ENCODE measurements at places on chromosomes 6 and 20.

GRCh38 chr20:42102000-42102399 lies 483.8 kb upstream of the CHD6 start:
- DNase-seq = no peak

DNA sequence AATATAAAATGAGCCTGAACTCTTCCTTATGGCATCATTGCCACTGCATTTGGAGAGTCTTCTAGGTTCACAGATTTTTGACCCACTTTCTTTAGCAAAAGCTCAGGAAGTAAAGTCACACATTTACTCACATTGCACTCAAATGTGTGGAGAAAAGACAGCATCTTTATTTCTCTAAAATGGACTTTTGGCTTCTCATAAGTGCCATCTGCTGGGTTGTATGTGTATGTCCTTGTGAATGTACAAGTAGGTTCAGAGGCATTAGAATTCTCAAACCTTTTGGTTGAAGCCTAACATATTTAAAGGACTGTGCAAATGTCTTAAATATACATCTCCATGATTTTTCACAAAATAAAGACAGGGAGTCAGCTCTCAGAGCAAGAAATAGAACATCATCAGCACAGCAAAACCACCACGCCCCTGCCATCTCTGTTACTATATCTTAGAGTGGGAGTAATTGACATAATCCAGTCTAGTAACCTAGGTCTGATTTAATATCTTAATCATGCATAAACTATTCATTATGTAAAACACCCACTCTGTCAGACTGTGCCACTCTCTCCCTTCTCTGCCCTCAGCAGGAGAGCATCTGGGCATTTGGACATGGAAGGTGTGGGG lies 42.2 kb upstream of the SPTLC3 start:
- DNase-seq = no peak

DNA sequence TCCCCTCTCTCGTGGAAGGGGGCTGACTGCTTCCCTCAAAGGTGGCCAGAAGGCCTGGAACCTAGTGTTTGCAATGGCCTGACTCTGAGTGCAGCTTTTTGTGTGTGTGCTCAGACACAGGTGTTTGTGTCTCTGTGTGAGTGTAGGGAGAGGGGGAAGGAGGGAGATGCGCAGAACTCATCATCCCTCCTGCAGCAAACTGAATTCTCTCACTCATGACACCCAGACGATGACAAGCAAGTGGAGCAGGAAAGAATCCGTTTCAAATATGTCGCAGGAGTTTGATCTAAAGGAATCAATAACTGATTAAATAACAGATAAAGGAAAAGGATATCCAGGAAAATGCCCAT lies 101.4 kb downstream of the TNFAIP3 start:
- no peak for DNase-seq

- no peak for DNase-seq
Observed at GRCh38 chr6:1868561-1869261, 259.0 kb downstream of the FOXC1 start.

GRCh38 chr20:2524709-2525506 lies 11.5 kb upstream of the TMC2 start:
- DNase-seq = no peak

DNA sequence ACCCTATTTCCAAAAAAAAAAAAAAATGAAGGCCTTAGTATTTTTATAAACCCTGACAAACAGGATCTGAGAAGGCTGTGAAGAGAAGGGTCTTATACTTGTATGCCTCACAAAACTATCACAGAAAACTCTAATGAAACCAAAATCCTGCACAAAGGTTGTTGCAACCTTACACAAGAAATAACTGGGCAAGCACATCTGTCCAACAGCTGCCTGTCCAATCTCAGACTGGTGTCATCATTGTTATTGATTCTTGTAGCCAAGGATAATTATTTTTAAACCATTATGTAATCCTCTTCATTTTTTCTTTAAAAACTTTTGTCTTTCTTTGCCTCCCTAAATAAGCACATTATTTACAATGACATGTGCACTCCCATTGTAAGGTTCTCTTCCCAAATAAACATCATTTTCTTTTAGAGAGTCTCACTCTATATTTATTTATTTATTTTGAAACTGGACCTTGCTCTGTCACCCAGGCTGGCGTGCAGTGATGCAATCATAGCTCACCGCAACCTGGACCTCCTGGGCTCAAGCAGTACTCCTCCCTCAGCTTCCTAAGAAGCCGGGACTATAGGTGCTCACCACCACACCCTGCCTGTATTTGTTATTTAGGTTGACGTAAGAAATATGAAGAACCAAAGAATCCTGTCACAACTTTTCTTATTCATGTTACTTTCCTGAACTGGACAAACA lies 697.1 kb downstream of the DOK5 start:
- no peak for DNase-seq

GRCh38 chr6:129195161-129195560 lies 312.2 kb downstream of the LAMA2 start:
- no peak for DNase-seq

DNA sequence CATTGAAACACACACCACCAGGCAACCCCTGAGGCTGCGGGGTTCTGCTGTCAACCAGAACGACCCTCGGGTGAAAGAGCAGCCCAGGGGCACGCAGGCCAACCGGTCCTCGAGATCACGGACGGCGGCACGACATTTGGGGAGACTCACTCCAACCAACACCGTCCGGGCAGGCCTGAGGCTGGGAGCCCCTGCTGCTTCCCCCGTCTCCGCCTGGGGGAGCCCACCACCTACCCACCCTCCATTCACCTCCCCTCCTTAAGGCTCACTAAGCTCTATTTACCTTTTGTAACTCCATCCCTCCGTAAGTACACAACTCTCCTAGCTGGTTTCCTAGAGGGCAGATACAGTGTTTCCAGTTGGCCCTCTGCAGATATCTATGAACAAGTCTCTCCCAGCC lies 971.3 kb upstream of the DEFB115 start:
- DNase-seq = no peak

DNA sequence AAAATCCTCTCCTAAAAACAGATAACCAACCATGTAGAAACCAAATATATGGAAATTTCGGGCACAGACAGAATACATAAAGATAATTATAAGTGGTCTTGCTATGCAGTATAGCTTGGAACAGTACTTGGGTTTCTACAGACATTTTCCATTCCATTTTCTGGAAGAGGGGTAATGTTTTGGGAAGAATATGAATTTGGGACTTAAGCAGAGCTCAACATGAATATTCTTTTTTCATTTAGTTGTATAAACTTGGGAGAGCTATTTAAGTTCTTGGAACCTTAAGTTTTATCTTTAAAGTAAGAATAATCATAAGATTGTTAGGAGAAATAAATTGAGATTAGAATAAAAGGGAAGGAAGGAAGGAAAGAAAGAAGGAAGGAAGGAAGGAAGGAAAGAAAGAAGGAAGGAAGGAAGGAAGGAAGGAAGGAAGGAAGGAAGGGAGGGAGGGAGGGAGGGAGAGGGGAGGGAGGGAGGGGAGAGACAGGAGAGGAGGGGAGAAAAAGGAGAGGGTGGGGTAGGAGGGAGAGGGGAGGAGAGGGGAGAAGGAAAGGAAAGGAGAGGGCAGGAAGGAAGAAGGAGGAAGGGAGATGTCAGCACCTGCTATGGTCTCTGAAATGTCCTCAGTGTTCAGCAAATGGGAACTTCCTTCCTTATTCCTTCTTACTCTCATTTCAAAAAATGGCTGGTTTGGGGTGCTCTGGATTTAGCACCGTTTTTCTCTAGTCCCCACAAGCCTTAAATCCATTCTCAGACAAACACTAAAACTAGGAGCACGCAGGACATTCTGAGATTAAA lies 248.3 kb downstream of the LY86 start:
- DNase-seq = no peak

DNA sequence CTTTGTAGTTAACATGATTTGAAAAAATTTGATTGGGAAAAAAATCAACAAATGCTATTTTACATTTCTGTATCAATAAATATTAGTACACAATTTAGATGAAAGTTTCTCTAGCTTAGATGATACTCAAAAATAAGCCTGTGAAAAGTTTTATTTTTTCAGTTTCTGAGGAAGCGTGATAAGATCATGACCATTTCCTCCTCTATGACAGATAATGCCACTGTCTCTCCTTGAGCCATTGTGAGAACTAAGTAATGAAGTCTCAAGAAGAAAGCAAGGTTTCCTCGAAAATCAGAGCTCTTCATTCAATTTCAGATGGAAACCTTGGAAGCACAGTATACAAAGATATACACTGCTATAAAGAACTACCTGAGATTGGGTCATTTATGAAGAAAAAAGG lies 395.0 kb downstream of the HDGFL1 start:
- DNase-seq = no peak

DNA sequence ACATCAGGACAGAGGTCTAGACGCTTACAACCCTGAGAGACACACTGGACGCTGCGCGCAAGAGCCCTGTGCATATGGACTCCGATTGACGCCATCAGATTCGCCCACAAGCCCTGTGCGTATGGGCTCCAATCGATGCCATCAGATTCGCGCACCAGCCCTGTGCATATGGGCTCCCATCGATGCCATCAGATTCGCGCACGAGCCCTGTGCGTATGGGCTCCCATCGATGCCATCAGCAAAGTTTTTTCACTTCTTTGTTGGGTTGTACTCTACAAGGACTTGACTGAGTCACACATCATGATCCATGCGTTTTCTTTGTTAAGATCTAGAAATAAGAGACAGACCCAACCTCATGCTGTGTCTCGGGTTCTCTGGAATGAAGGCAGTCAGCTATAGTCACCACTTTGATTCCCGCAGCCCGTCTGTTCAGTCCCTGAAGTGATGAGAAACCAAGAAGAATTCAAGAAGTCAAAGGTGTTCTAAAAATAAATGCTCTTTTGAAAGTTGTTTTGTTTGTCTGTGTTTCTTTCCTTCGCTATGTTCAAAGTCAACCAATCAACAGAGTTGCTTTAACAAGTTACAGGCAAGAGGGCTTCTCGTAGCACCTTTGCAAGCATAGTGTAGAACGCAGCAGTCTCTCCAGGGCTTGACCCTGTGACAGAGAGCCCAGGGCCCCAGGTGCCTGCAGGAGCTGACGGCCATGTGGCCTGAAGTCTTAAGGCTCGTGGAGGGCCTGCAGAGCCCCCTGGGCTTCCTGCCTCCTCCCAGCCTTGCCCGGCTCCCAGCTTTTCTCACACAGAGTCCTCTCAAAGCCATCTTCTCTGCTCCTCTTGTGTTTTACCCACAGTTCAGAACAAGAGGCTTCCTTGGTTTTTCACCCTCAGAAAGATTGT lies 7.9 kb downstream of the RPS6KA2 start:
- DNase-seq = no peak

GRCh38 chr6:17167327-17167979 lies 65.6 kb downstream of the STMND1 start:
- peak; percentile 5 for DNase-seq

DNA sequence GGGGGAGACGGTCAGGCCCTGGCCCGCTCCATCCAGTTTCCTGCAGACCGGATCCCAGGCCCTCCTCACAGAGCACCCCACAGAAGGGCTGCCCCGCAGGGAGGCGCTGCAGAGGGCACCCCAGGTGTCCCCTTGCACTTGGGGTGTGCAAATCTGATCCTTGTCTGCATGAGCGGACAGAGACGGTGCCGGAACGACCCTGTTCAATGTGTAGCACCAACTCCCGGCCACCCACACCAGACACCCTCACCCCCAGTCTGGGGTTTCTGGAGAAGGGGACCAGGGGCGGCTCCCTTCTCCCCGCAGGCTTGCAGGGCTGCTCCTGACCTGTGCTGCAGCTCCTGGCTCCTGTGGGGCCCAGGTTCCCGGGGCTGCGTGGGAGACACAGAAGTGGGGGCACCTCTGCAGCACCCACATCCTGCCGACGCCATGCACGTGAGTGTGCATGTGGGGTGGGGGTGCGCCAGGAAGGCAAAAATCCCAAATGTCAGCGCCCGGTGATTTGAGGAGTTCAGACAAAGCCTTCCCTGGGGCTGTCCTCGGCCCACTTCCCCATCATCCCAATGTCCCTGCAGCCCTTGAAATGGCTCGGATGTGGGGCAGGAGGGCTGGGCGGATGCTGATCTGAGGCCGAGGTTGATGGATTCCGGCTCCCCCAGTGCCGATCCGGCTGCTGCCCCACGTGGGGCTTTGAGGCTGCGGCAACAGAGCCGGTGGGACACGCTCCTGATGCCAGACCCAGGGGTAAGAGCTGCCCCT lies 85.3 kb upstream of the BHLHE23 start:
- DNase-seq = no peak

GRCh38 chr6:10237298-10238038 lies 177.4 kb downstream of the TFAP2A start:
- no peak for DNase-seq

DNA sequence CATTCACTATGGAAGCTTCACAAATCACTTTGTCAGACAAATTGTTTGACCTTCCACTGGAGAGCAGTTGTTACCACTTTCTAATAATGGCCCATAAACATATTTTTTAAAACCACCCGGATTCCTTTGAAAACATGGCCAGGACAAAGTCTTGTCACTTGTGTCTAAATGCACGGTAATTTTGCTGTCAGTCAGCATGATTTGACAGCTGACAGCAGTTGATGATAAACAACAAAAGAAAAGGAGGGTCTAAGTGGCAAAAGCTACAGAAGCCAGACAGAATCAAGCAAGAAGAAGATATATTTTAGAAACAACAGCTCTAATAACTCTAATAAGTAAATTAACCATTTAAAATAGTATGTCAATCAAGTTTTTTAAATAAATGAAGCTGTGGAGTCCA lies 27.7 kb upstream of the CARMIL1 start:
- no peak for DNase-seq

DNA sequence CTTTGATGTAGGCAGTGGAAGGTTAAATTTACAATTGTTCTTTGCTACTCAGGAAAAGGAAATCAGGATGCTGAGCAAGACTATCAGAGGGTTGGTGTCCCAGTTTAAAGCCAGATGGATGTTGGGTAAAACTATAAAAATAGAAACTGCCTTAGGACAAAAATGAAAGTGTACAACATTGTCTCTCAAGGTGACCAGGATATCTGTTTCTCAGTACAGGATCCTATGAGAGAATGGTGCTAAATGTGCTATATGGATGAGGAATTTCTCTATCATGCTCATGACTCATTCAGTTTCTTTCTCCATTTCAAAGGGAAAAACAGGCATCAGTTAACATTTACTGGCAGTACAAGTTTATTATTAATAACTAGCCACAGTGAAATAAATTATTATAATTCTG lies 534.2 kb upstream of the GJE1 start:
- no peak for DNase-seq

GRCh38 chr6:119132261-119132981 lies 54.0 kb upstream of the FAM184A start:
- no peak for DNase-seq

GRCh38 chr20:60139663-60140446 lies 181.6 kb downstream of the CDH26 start:
- no peak for DNase-seq

DNA sequence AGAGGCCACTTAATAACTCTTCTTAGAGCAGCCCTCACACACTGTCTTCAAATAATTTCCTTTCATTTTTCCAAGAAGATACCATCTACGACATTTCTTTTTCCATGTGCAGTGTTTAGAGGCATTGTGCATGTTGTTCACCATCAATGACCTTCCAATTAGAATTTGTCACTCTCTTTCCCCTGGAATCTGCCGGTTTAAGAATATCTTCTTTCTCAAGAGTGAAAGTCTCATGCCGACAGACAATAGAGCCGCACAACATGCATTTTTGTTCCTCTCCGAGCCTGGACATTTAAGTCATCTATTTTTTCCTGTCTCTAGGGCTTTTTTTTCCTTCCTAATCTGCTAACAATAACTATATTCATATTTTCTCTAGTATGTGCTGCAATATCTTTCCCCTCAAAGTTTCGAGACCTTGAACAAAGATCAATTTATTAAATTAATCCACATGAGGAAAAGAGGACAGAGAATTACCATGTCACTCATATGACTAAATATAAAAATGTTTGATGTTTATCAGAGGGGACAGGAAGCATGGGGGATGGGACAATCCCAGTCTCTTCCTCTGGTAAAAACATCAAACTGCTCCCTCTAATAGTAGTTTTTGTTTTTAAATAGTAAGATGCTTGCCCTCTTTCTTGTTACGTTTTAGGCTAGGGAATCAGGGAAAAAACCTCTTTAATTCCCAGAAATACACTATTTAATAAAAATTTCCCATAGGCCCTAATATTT lies 893.4 kb downstream of the C6orf118 start:
- DNase-seq = no peak
